T-helper 1 cell (primary cell): ENCODE measurements at places on chromosomes 1 and 21.
A peak's percentile ranks its signal among the peaks of the same experiment; 100 is the strongest.

- DNase-seq: no peak
Measured at GRCh38 chr1:160048335-160048734, 16.5 kb upstream of the PIGM start.

- no peak for DNase-seq
Measured at GRCh38 chr1:160996178-160996577, 24.8 kb downstream of the F11R start.

GRCh38 chr21:35275776-35276175, 226.7 kb upstream of the RUNX1 start:
- no peak for DNase-seq

DNA sequence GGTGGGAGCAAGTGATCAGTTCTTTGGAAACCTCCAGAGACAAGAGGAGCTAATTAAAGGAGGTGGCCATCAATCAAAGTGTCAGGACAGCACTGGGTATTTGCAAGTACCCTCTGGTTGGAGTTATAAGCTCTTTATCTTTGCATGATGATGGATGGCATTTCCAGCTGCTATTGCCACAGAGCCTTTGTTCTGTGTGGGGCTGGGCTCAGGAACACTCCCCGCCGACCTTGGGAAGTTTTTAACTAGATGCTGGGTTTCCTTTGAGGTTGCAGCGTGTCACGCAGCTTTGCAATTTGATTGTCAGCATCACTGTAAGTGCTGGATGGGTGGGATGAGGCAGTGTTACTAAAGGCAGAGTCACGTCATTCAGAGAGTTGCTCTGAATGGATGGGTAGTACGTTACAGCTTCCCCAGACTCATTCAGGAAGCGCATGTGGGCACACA, 68.9 kb downstream of the CNIH3 start:
- DNase-seq: no peak

- DNase-seq: no peak
Measured at GRCh38 chr1:80375662-80376061, 1369.1 kb upstream of the ADGRL4 start.

GRCh38 chr1:160127865-160128523, 12.4 kb downstream of the ATP1A2 start:
- DNase-seq: no peak

- DNase-seq: no peak
Measured at GRCh38 chr1:230898144-230898543, 29.8 kb upstream of the C1orf198 start.

DNA sequence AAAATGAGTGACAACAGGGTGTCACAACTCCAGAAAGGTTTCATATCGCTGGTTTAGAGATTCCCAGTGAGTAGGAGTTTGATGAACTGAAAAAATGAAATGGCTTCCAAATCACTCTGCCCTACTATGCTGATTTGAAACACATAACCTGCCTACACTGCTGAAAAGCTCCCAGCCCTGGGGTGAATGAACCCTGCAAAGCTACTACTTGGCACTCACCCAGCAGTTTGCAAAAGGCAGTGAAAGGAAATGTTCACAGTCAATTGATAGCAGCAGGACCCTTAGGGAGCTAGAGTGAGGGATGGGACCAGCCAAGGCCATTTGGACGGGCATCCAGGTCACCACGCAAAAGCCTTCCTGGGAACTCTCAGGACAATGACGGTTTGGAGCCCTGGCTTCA, 44.4 kb upstream of the SRP9 start:
- no peak for DNase-seq

DNA sequence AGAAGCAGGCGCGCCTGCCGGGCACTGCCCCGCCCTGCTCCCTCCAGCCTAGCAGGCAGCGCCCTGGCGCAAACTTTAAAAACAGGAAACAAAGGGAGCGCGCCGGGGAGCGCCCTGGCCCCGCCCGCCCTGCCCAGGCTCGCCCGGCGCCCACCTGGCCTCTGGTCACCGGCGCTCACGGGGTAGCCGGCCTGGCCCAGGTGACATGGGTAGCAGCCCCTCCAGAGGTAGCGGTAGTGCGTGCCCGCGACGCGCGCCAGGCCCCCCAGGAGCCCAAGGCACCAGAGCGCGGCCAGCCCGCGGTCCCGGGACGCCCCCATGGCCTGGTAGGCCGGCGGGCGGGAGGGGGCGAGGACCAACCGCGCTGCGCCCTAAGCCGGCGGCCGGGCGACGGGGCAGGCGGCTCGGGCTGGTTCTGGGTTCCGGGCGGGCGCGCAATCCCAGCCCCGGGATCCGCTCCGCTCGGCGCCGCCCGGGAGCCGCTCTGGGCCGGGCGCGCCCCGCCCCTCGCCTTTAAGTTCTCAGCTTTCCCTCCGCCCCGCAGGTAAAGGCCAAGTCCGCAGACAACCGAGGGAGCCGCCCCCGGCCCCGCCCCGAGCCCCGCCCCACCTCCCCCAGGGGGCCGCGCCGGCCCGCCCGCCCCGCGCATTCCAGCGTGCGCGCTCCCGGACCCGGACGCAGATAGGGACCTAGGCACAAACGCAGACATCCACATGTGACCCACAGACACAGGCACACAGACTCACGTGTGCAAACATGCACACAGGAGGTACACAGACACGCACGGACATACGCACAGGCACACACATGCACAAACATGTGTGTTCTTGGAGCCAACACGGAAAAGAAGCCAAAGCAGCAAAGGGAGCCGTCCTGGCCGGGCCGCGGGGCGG, 76.7 kb downstream of the ARHGEF16 start:
- DNase-seq: peak; percentile 66

- DNase-seq: no peak
Measured at GRCh38 chr1:7101187-7101586, 315.9 kb downstream of the CAMTA1 start.

DNA sequence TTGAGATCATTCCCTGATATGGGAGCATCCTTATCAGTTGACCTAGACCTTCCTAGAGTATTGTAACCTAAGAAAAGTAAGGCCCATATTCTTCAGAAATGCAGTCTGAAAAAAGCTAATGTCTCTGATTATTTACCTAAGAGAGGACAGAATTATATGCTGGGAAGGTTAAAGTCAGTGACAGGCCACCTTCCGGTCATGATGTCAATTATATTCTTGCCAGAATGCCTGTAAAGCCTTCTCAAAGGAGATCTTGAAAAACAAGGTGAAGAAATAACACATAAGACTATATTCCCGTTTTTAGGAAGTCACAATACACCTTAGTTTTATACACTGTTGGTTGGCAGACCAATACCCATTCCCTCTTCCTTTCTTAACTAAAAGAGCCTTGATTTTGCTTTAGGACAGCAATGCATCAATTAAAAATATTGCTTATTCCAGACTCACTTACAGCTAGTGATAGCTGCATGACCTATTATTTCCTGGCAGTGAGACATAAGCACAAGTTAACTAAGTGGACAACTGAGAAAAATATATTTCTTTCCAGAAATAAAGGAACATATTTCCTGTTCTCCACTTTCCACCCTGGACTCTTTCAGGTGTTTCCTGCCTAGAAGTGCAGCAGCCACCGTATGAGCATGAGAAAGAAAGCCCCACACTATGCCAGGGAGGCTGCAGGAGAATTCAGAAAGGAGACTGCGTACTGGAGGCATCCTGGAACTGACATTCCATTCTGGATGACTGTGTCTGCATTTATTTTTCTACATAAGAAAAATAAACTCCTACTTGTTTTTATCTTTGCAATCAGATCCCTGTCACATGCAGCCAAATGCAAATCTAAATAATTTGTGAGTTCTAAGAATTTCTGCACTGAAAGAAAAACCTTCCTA, 332.9 kb upstream of the PTBP2 start:
- no peak for DNase-seq
